ENCODE measurements at places on chromosomes 2 and 18.

DNA sequence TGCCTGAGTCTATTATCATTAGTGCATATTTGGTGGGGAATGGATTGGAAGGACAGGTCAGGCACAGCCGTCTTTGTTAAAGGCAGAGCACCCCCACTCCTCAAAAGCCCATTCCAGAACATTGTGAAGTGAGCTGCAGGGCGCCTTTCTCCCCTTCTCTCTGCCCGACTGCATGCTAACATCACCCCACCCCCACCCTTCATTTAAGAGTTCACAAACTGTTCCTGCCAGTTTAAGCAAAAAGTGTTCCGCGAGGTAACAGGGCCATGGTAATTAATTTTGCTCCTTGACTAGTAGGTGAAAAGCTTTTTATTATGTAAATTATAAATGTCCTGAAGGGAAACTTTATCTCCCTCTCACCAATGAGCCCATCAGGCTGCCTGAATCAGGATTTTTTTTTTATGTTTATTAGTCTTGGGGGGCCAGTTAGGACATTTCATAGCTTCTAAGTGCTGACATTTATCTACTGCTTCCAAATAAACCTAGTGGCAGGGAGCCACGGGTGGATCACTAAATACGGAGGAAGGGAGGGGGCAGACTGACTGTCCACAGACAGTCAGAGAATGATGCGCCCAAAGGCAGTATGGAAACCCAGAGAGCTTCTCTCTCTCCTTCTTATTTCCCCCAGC, 99.4 kb downstream of the FTCDNL1 start:
- peak; percentile 25 for DNase-seq

DNA sequence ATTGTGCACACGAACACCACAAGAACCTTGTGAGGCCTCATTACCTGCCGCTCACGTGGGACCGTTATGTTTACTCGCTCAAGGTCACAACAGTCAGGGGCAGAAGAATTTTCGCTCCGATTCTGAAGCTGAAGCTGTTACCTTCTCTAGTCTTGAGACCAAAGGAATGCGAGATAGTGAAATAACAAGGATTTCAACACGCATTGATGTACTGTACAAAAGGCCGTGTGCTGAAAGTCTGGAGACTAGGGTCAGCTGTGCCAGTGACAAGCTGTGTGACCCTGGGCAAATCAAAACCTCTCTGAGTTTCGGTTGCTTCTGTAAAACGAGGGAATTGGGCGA, 583 bp downstream of the NEMP2 start:
- no peak for DNase-seq

DNA sequence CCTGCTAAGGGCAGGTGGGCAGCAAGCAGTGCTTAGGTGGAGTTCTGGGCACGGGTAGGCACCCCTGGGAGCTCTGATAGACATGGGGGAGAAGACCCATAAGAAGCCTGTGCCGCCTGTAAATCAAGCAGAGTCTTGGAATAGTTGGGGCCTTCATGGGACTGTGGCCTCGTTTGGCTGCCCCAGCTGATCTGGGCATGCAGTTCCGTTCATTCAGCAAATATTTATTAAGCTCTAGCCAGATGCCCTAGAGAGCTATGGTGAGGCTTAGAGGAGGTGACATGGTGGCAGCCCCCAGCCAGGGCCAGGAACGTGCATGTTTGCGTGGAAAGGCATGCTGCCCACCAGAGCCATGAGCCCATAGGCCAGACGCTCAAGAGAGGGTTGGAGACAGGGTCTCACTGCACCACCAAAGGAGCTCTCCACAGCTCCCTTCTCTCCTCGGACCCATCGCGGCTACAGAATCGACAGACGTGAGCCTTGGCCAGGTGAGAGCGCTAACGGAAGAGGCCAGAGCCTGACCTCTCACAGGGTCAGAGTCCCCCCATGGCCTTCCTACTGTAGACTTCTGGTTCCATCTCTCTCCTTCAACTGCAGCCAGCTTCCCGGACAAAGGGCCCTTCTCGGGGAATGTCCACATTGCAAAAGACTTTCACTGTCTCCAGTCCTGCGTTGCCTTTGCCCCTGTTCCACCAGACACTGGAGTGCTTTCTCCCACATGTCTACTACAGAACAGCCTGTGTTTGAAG, 135.7 kb downstream of the INHBB start:
- no peak for DNase-seq

DNA sequence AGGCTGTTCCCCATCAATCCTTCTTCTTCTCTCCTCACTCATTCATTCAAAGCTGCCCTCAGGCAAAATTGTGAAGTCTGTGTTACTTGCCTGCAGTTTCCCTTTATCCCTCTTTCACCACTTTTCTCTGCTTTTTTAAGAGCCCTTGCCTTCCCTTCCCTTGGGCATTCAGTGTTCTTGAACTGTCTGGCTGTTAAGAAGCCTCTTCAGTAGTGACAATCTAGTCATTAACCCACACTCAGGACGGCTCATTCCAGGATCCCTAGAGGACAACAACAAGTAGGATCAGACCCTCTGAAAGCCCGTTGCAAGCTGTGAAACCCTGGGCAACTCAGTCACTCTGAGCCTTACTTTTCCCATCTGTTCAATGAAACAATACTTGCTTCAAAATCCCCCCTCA, 615.7 kb downstream of the EPHA4 start:
- DNase-seq = no peak

DNA sequence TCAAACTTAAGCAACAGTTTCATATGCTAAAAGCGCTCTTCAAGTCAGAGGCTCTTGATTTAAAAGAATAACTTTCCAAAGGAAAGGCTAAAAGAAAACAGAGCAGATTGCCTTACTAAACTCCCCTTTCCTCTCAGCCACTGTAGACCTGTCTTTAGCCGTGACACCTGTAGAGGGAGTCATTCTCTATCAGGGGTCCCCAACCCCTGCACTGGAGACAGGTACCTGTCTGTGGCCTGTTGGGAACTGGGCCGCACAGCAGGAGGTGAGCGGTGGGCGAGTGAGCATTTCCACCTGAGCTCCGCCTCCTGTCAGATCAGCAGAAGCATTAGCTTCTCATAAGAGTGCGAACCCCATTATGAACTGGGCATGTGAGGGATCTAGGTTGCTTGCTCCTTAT, 9.6 kb downstream of the SLC14A1 start:
- DNase-seq = no peak

GRCh38 chr2:97669448-97669847, at the start of gene C2orf92:
Gene C2orf92, plus strand, starts transcription at chr2:97669713. Its CDS starts 76 bp downstream, at chr2:97669789.
- DNase-seq = no peak

DNA sequence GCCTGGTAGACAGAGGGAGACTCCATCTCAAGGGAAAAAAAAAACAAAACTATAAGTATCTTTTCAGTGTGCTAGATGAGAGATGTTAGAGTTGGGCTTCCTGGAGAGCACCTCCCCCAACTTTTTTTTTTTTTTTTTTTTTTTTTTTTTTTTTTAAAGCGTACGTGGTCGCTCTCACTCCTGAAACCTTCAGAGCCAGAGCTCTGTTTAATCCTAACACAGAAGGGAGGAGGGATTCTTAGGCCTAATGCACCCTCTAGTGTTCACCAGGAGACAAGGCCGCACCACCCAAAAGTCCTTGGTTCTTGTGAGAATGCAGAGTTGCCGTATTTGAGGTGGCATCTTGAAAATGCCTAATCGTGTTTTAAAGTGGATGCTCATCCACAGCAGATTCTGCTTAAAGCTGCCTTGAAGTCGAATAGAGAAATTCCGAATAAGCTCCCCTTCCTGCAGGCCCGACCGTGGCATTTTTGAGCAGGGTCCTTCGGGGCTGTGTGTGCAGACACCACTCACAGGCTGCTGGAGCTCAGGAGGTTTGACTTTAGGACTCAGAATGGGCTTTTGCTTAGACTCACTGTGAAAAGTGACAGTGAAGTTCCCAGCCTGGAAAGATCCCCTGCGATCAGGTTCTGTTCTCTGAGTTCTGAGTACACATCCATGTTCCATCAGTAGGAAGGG, 252.6 kb downstream of the AGAP1 start:
- DNase-seq = peak; percentile 74

DNA sequence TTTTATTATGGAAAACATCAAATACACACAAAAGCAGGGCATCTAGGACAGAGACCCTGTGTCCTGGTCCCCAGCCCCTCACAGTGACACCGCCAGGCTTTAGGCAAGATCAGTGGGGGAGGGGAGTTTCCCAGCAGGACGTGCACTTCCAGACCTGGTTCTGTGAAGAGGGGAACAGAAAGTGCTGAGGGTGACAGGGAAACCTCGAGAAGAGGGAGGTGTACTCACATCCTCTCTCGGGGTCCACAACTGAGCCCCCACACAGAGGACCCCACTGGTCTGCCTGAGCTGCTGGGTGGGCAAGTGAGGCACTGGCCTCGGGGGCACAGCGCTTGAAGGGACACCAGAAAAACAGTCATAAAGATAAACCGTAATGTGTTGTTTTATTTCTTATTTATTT, 4.4 kb upstream of the GPR35 start:
- DNase-seq = no peak

- DNase-seq = no peak
These were observed 36.1 kb upstream of the OTOF start for GRCh38 chr2:26514045-26514444.

- DNase-seq = peak; percentile 63
These were observed 380.6 kb downstream of the TSN start for GRCh38 chr2:122136056-122136455.

GRCh38 chr18:64919971-64920570, 771.2 kb upstream of the LINC00305 start:
- DNase-seq = no peak

DNA sequence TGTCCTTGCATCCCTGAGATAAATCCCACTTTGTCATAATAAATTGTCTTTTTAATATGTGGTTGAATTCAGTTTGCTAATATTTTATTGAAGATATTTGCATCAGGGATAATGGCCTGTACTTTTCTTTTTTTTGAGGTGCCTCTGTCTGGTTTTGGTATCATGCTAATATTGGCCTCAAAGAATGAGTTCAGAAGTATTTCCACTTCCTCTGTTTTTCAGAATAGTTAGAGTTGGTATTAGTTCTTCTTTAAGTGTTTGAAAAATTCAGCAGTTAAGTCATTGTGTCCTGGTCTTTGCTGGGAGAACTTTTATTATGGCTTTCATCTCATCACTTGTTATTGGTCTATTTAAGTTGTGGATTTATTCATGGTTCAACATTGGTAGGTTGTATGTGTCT, 464.1 kb upstream of the CRIM1 start:
- DNase-seq = no peak
